Mesendoderm (in vitro differentiated cells): ENCODE measurements at places on chromosomes 16 and 17.

DNA sequence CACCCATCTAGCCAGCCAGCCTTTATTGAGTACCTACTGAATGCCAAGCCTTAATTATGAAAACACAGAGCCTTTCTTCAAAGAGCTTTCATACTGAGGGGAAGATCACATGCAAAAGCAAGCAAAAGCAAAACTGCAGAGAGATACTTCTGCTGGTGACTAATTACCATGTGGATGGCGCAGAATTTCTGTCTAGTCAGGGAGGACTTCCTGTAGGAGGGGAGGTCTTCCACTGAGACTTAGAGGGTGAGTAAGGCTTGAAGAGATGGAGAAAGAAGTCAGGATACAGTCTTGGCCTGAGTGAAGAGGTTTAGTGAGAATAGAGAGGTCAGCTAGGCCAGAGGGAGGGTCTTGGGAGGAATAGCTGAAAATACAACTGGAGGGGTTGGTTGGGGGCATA lies 53.9 kb upstream of the CCL2 start:
- no peak for DNase-seq
- H3K27me3 ChIP-seq, result no peaks in the 10 kb centered on the region
- H3K4me1 ChIP-seq, result peaks cover 2% of the 10 kb centered on the region
- no peak overlapping the region for H3K4me3 ChIP-seq
- no peak overlapping the region for H3K27ac ChIP-seq
- no peaks in the 10 kb centered on the region for H3K36me3 ChIP-seq

DNA sequence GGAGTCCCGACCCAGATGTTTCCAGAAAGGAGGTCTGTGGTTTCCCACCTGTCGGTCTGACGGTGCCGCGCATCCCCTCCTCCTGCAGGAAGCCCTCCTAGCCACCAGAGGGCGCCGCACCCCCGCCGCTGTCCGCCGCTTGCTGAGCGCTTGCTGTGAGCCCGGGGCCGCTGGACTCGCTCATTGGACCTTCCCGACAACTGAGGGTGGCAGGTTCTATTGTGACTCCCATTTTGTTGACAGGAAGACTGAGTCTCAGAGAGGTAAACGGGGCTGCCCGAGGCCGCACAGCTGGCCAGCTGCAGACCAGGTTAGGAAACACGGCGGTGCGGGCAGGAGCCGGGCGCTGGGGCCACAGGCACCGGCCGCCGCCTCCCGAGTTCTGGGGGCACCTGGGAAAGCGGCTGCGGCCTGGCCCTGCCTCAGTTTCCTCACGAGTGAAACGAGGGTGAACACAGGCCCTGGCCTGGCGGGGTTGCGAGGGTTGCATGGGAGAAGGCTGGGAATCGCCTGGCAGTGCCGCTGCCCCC lies 191.1 kb upstream of the CIBAR2 start:
- no peak overlapping the region for H3K27ac ChIP-seq
- H3K4me3 ChIP-seq, result no peak overlapping the region
- no peaks in the 10 kb centered on the region for H3K36me3 ChIP-seq
- H3K4me1 ChIP-seq, result no peaks in the 10 kb centered on the region
- no peaks in the 10 kb centered on the region for H3K27me3 ChIP-seq

DNA sequence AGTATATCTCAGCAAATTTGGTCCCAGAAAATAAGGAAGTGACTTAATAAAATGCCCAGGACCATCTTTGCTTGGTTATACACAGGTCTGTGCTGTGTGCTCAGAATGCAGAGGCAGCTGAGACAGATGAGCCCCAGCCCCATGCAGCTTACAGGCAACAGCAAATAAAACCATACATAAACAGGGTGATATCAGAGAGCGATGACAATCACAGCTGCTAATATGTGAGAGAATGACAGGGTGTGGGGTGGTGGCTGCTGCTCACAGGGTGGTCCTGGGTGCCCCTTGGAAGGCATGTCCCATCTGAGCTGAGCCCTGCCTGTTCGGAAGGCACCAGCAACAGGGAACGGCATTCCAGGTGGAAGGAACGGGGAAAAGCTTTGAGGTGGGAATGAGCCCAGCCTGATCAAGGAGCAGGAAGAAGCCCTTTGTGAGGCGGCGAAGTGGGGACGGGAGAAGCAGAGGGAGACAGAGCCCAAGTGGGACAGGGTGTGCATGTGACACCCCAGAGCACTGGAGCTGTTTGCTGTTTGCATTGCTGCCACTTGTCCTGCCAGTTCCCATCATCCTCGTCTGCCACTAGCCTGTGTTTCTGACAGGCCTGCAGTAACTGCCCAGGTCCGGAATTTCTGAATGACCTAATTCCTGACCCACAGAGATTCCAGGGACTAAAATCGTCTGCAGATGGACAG lies 150.5 kb downstream of the KATNIP start:
- H3K4me3 ChIP-seq, result no peak overlapping the region
- no peaks in the 10 kb centered on the region for H3K27me3 ChIP-seq
- H3K36me3 ChIP-seq, result no peaks in the 10 kb centered on the region
- no peak for DNase-seq
- H3K27ac ChIP-seq, result no peak overlapping the region

- DNase-seq, result no peak
- peak overlapping the region; percentile 94 for H3K27ac ChIP-seq
- H3K4me3 ChIP-seq, result peak overlapping the region; percentile 85
- H3K27me3 ChIP-seq, result no peaks in the 10 kb centered on the region
- H3K36me3 ChIP-seq, result peaks cover 3% of the 10 kb centered on the region
Measured at GRCh38 chr16:2205967-2206313, 686 bp downstream of the MLST8 start.

DNA sequence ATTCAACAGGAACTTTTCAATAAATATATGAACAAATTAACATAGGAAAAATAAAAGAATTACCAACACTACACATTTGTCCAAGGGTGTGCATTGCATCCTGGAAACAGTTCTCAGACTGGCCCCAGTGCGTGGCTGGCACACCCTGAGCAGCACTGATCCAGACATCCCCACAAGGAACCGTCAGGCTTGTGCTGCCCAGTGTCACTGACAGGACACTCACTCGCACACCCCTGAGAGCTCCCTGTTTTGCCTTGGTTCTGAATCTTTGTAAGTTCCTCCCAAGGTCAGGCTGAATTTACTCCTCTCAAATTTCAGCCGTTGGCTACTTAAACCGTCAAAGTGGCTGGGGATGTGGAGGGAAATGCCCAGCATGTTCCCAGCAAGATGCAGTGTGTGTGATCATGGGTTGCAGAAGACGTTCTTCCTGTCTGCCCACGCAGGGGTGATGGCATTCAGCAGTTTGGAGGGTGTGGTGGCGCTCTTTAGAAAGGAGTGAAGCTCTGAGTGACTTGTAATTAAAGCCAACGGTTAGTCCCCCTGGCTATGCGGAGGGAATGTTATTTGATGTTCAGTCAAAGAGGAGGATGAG lies 1.7 kb downstream of the MT2A start:
- H3K4me3 ChIP-seq, result no peak overlapping the region
- H3K36me3 ChIP-seq, result no peaks in the 10 kb centered on the region
- H3K27me3 ChIP-seq, result peaks cover 6% of the 10 kb centered on the region
- no peak overlapping the region for H3K27ac ChIP-seq
- DNase-seq, result peak; percentile 32

DNA sequence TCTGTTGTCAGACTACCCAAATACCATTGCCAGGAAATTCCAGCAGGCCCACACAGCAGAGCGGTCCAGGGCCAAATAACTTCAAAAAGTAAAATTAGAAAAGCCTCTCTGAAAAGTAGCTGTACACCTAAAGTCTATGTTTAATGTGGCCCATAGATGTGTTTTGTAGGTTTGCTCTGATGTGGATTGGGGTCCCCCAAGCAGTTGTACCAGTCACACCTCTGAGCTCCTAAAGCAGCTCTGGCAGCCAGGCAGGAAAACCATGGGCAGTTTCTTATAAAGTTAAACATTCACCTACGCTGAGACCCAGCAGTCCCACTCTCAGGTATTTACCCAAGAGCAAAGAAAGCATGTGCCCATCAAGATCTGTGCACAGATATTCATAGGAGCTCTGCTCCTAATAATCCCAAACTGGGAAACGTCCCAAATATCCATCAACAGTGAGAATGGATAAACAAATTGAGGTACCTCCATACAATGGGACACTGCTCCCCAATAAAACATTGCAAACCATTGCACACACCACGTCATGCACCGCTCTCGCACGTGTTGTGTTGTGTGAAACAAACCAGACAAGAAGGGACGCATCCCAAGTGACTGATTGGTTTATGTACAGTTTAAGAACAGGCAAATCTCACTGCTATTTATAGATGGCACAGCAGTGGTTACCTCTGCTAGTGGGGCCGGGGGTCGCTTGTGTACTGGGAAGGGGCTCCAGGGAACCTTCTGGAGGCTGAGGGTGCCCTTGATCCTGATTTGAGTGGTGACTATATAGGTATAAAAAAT lies 15.8 kb upstream of the PRM1 start:
- H3K27me3 ChIP-seq, result no peaks in the 10 kb centered on the region
- peaks cover 6% of the 10 kb centered on the region for H3K4me1 ChIP-seq
- H3K4me3 ChIP-seq, result no peak overlapping the region
- no peak overlapping the region for H3K27ac ChIP-seq
- DNase-seq, result no peak
- no peaks in the 10 kb centered on the region for H3K36me3 ChIP-seq

- H3K4me1 ChIP-seq, result no peaks in the 10 kb centered on the region
- H3K27me3 ChIP-seq, result no peaks in the 10 kb centered on the region
- peak overlapping the region; percentile 71 for H3K4me3 ChIP-seq
- H3K27ac ChIP-seq, result peak overlapping the region; percentile 38
- DNase-seq, result no peak
Measured at GRCh38 chr17:1562176-1562643, 382 bp downstream of the PITPNA start.

DNA sequence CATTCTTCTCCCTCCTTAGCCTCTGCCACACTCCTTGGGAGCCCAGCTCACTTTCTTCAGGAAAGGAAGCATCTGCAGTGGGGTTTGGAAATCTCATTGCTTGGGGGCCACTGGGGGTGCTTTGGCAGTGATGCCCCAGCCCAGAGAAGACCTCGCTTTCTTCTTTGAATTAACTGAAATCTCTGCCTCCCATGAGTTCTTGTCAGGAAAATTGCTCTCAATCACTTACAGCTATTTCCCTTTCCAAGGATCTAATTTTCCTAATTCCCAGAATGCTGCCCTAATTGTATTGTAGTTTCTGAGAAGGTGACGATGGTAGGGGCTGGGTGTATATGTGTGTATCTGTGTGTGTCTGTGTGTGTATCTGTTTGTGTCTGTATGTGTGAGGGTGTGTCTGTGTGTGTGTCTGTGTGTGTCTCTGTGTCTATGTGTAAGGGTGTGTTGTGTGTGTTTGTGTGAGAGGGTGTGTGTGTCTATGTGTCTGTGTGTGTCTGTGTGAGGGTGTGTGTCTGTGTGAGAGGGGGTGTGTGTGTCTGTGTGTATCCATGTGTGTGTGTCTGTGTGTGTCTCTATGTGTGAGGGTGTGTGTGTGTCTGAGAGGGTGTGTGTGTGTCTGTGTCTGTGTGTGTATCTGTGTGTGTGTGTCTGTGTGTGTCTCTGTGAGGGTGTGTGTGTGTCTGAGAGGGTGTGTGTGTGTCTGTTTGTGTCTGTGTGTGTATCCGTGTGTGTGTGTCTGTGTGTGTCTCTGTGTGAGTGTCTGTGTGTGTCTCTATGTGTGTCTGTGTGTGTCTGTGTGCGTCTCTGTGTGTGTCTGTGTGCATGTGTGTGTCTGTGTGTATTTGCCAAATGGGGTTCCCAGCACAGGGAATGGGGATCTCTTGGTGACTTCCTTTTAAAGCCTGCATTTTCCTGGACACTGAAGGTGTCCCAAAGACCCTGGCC lies 83.5 kb upstream of the DNAJA2 start:
- H3K27me3 ChIP-seq, result no peaks in the 10 kb centered on the region
- DNase-seq, result no peak
- no peak overlapping the region for H3K27ac ChIP-seq
- H3K4me3 ChIP-seq, result no peak overlapping the region
- H3K36me3 ChIP-seq, result no peaks in the 10 kb centered on the region

GRCh38 chr17:76152591-76152990 lies 11.5 kb upstream of the FOXJ1 start:
- H3K36me3 ChIP-seq, result no peaks in the 10 kb centered on the region
- H3K27ac ChIP-seq, result no peak overlapping the region
- H3K4me3 ChIP-seq, result no peak overlapping the region

DNA sequence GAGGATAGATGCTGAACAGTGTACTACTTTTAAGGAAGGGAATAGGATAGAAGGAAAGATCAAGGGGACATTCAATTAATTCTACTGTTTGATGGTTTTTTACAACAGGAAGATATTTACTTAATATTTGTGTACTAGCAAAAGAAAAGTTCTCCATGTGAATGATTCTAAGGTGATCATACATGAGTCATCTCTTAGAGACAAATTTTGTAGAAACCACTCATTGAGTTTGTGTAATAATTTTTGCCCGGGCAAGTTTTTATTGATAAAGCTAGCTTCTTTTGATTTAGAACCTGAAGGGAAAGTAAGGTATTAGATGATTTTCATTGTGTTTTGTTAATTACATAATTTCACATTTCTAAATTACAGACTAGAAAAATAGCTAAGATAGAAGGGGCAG lies 172.8 kb upstream of the PSMD7 start:
- no peaks in the 10 kb centered on the region for H3K36me3 ChIP-seq
- no peak overlapping the region for H3K27ac ChIP-seq
- no peaks in the 10 kb centered on the region for H3K27me3 ChIP-seq
- no peaks in the 10 kb centered on the region for H3K4me1 ChIP-seq

DNA sequence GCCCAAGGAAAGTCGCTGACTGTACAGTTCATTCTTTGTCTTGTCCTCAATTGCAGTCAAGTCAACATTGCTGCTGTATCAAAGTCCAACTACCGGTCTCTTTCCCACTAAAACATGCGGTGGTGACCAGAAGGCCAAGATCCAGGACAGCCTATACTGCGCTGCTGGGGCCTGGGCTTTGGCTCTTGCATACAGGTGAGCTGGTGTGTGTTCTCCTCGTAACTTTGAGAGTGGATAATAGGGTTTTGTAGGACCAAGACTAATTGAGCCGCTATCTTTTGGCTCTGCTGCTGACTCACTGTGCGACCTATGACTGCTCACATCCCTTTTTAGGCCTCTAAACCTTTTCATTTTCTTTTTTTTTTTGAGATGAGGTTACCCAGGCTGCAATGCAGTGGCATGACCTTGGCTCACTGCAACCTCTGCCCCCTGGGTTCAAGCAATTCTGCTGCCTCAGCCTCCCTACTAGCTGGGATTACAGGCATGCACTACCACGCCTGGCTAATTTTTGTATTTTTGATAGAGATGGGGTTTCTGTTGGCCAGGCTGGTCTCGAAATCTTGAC lies 38.7 kb downstream of the PHKB start:
- no peaks in the 10 kb centered on the region for H3K4me1 ChIP-seq
- H3K36me3 ChIP-seq, result no peaks in the 10 kb centered on the region
- no peak overlapping the region for H3K4me3 ChIP-seq
- no peaks in the 10 kb centered on the region for H3K27me3 ChIP-seq
- no peak overlapping the region for H3K27ac ChIP-seq
- DNase-seq, result no peak

DNA sequence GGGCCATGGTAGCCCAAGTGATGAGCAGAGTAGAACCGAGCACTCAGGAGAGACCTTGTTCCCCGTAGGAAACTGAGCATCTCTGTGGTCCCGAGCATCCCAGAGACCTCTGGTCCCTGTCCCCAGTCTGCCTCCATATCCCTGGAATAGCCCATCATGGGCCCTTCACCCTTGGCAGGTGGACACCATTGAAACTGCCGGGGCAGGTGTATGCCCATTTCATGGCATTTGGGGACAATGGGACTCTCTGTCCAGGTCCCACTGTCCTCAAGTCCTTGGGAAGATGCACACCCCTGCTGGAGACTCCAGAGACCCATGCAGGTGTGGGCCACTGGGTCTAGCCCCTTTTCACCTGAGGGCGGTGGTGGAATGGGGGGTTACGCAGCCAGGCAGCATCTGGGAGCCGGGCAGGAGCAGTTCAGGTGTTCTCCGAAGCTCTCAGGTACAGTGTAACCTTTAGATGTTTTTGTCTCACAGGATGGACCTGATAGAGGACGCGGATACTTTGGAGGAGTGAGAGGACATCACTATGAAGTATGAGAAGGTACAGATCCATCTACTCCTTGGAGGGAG lies 75.9 kb downstream of the GOSR1 start:
- DNase-seq, result no peak
- no peaks in the 10 kb centered on the region for H3K4me1 ChIP-seq
- H3K36me3 ChIP-seq, result no peaks in the 10 kb centered on the region
